ENCODE measurements at places on chromosomes 12 and 14.
A peak's percentile ranks its signal among the peaks of the same experiment; 100 is the strongest.

- DNase-seq = no peak
Measured at GRCh38 chr14:68786491-68787091, 6.3 kb downstream of the ZFP36L1 start.

DNA sequence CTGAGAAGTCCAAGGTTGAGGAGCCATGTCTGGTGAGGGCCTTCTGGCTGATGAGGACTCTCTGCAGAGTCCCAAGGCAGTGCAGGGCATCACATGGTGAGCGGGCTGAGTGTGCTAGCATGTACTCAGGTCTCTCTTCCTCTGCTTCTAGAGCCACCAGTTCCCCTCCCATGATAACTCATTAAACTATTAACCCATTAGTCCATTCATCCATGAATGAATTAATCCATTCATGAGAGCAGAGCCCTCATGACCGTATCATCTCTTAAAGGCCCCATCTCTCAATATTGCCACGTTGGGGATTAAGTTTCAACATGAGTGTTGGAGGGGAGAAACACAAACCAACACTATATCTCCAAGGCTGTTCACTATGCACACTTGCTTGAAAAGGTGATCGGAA is 83.7 kb downstream of the TMEM30B start:
- no peak for DNase-seq

- no peak for DNase-seq
Measured at GRCh38 chr12:43309959-43310358, 242.0 kb downstream of the ADAMTS20 start.

GRCh38 chr12:131368668-131369071 is 342.2 kb upstream of the SFSWAP start:
- DNase-seq = peak; percentile 11

GRCh38 chr12:85805654-85806053 is 30.6 kb downstream of the RASSF9 start:
- no peak for DNase-seq

DNA sequence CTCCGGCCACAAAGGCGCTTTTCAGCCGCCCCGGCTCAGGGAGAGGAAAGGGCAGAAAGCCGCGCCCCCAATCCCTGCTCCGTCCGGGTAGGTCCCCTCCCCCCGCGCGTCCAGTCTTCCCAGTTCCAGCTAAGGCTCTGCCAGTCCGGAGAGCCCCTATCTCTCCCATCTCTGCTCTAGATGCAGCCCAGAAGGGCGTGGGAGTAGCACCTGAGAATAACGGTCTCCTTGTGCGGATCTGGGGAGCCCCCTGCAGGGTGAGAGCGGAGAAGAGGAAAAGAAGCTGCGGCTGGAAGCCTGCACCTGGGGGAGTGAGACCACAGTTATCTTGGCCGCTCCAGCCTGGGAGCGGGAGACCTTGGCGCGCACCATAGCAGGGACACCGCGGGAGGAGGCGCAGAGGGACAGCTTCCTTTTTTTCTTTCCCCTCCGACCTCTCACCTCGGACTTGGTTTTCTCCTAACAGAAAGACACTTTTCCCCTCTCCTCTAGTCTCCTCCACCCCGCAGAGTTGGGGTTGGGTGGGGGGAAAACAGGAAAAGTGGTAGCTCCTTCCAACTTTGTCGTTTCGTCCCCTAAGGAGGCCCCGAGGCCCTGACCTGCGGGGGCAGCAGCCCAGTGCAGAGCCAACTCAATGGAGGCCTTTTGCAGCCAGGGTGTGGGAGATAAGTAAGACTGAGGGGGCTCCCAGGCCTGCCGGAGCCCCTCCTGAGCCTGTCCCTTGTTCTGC is 2.4 kb downstream of the DHH start:
- no peak for DNase-seq

DNA sequence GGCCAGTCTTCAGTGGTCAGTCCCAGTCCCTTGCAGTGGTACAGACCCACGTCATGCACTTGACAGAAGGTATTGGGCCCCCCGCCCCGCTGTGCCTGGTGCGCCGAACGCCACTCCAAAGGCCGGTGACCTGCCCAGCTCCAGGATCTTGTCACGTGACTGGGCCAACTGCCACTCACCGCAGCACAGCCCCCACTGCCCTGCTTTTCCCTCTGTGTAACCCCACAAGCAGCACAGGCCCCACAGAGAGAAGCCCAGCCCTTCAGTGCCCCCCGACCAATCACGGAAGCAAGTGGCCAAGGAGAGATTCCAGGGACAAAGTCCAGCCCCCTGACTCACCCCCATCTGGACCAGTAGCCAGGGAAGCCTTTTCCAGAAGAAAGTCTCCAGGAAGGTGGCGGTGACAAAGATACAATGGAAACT is 498 bp downstream of the GPR132 start:
- no peak for DNase-seq

DNA sequence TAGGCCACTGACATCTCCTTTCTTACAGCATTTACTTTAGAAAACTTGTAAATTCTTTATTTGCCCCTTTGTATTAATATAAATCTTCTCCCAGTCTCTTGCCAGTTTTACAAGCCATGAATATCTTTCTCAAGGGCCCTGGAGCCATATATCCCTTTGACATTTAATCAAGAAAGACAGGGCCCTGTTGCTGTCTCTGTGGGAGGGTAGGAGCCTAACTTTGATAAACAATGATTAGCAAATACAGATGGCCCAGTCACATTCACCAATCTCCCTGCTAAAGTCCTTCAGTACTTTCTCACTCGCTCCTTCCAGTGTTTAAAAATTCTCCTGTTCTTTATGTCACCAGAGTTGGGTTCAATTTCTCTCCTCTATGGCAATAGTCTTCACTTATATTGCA is 479.8 kb upstream of the USP15 start:
- no peak for DNase-seq

DNA sequence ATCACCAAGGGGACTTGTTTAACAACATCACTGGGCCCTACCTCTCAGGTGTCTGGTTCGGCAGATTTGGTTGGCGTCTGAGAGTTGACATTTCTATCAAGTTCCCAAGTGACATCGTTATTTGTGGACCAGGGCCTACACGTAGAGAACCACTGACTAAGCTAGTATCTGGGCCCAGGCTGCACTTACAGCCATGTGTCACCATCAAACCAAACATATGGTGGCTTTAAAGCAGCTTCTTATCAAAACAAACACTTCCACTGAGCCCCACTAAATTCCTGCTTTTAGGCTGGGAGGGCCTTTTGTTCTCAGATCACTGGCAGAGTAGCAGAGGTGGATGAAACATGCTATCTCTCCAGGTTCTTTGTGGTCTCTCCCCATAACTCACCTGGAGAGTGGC is 220.5 kb downstream of the PELI2 start:
- DNase-seq = no peak

DNA sequence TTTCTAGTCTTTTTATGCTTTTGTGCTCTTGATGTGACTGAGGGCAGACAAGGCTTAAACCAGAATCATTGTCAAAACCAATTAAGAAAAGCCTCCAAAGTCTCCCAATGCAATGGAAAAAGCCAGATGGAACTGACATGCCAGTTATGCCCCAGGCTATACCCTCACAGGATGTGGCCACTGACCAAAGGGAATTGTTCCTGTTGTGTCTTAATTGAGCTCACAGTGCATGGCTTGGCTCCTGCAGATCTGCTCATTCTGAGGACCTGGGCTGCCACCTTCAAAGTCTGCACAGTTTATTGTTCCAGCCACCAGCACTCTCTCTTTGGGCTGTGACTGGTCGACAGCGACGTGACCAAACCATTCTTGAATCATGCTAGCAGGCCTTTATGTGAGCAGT is 17.1 kb upstream of the BICD1 start:
- DNase-seq = no peak

DNA sequence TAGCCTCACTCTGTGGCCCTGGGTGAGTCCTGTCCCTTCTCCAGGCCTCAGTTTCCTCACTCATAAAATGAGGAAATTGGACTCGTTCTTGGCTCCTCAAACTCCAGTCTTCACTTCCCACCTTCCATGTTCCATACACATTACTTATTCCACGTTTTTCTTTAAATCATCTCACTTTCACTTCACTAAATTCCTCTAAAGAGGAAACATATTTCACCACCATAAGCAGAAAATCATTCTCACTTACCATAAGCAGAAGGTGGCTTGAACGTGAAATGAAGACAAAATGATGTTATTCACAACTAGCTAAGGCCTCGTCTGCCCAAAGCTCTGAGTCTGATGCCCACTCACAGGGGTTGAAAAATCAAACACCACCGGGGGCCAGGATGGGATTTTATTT is 278.3 kb downstream of the ADGRD1 start:
- DNase-seq = no peak

- DNase-seq = no peak
Measured at GRCh38 chr12:53005215-53005985, 856 bp upstream of the EIF4B start.

- DNase-seq = no peak
Measured at GRCh38 chr12:92602476-92602875, 100.3 kb upstream of the PLEKHG7 start.

DNA sequence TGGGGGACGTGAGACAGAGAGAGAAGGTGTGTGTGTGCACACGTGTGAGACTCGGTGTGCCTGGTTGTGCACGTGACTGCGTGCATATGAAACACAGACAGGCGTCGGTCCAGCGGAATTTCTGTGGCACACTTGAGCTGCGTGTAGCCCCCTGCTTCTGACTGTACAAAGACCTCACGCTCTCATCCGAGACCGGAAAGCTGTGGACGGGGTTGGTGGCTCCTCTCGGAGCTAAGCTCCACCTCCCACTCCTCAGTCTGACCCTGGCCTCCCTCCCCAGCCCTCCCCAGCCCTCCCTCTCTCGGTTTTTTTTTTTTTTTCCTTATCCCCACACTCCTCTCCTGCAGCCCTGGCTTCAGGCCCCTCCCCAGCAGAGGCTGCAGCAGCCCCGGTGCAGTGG is 8.3 kb upstream of the C14orf180 start:
- DNase-seq = no peak

DNA sequence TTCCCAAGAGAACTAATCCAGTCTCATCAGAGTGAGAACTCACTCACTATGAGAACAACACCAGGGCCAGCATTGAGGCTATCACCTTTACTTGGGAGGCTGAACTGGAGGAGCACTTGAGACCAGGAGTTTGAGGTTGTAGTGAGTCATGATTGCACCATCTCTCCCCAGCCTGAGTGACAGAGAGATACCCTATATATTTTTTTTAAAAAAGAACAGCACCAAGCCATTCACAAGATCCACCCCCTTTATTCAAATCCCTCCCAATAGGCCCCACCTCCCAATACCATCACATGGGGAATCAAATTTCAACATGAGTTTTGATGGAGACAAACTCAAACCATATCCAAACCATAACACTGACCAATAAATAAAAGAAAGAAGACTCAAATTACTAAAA is 3.7 kb upstream of the TMX1 start:
- no peak for DNase-seq

- no peak for DNase-seq
Measured at GRCh38 chr12:132610866-132611602, 652 bp upstream of the LRCOL1 start.

DNA sequence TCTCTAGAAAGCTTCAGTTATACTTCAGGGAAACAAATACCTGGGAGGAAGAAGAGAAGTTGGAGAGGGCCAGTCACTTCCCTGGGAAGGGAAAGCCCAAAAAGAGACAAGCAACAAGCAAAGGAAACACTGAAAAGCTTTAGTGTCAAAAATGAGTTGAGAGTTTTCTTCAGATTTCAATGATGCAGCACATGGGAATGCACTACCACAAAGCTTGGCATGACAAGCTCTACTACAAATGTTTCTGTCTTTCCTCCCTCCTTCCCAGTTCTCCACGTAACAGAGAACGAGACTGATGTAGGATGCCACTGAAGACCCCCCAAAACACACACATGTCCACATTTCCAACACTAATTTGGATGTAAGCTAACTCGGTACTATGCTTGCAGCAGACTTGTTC is 26.8 kb upstream of the ADAMTS20 start:
- no peak for DNase-seq

DNA sequence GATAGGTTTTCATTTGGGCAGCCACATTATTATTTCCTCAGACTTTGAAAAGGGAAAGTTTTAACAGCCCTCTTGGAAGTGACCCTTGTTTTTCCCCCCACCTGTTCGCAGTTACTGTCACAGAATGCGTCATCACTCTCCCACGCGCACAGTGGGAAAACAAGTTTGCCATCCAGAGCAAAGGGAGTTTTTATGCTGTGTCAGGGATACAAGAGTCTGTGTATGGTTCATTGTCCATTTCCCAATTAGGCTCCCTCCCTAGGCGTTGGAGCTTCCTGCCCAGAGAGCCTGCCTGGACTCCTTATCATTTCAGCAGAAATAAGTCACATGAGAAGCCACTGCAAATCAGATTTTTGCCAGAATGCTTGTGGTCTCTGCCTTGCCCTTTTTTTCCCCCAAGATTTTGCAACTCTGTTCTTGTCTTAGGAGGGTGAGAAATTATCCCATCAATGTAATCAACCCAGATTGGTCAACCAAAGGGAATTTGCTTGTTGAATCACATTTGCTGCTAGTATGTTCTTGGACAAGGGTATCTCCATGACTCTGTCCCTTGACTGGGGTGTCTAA is 104.1 kb downstream of the IGF1 start:
- DNase-seq = no peak

GRCh38 chr12:126163984-126164383 is 1098.7 kb downstream of the AACS start:
- DNase-seq = no peak

DNA sequence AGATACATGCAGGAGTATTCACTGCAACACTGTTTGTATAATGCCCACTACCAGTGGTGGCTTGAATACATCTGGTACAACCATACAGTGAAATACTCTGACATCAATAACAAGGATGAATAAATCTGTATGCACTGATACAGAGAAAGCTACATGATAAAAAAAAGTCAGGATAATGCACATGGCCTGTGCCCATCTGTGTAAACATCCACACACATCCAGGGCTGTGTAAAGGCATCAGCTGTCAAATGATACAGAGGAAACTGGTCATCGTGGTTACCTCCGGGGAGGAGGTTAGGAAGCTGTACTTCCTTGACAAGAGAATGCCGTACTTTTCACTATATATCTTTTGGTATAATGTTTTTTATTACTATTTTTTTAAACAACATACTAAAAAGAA is 176.6 kb downstream of the FOXN3 start:
- no peak for DNase-seq

DNA sequence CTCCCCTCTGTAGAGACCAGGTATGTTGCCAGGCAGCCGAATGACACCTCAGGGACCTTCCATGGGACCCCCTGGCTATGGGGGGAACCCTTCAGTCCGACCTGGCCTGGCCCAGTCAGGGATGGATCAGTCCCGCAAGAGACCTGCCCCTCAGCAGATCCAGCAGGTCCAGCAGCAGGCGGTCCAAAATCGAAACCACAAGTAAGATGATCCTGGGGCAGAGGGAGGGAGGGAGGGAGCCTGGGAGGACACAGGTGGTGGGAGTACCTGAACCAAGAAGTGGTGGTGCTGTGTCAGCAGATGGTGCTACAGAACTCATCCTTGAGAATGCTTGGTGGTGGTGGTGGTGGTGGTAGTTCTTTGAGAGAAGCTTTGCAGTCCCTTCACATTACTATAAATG is 1.0 kb downstream of the SMARCD1 start:
- no peak for DNase-seq

- DNase-seq = no peak
Measured at GRCh38 chr12:103677905-103678304, 90.8 kb downstream of the STAB2 start.

DNA sequence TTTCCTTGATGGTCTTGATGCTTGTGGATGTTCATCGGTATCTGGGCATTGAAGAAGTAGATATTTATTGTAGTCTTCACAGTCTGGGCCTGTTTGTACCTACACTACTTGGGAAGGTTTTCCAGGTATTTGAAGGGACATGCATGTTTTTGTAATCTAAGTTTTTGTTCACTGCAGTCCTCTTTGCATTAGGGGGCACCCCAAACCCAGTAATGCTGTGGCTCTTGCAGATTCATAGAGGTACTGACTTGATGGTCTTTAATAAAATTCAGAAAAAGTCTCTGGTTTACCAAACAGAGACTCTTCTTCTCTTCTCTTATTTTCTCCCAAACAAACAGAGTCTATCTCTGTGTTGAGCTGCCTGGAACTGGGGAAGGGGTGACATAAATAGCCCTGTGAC is 150.9 kb upstream of the SLC16A7 start:
- no peak for DNase-seq

Data from naive thymus-derived CD8-positive, alpha-beta T cell (primary cell).